Activated T-cell treated with anti-CD3 and anti-CD28 coated beads, Interleukin-2, amount 50 U/mL, for 72 hours (primary cell): ENCODE measurements at places on chromosomes 12 and 14. TPM values are rescaled to one million over a fixed set of nuclear protein-coding genes. Genes with fewer than 3 reads are reported as not detected.
A peak's percentile ranks its signal among the peaks of the same experiment; 100 is the strongest.

- peak overlapping the region; percentile 96 for H3K4me3 ChIP-seq
- peaks cover 44% of the 10 kb centered on the region for H3K4me1 ChIP-seq
These were observed 1.1 kb downstream of the ARHGAP5 start for GRCh38 chr14:32078023-32078857.

DNA sequence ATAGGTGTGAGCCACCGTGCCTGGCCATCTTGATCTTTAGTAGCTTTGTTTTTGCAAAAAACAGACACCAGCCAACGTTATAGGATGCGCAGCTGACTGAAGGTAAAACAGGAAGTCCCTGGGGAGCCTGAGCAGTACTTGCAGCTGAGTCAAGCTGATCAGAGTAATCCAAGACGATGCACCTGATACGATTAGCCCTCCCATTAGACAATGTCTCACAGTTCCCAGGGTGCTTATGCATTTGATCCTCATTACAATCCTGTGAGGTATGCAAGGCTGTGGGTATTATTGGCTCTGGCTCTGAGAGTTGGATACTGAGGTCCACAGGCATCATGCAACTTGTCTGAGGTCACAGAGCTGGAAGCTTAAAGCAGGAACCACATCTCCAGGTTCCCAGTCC lies 8.1 kb downstream of the KRT18 start:
- no peak for DNase-seq
- no peaks in the 10 kb centered on the region for H3K27me3 ChIP-seq
- no peaks in the 10 kb centered on the region for H3K4me1 ChIP-seq

DNA sequence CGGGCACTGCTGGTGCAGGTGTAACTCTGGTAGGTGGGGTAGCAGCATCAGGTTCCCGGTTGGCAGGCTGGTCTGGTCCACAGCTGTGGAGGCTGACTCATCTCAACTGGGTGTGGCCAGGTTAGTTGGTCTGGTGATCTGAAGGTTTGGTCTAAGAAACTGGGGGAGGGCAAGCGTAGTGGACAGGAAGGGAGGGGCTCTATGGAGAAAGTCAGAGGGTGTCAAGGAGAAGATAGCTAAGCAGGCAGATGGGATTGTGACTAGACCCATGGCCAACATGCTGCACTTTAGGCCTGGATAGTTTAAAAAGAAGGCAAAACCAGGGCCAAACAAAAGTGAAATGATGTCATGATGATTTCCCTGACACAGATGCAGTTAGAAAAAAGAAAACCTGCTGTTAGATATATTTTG lies 7.9 kb downstream of the TRIM9 start:
- no peak for DNase-seq
- no peak overlapping the region for H3K4me3 ChIP-seq
- H3K27me3 ChIP-seq = no peaks in the 10 kb centered on the region
- no peak overlapping the region for H3K27ac ChIP-seq

- H3K4me1 ChIP-seq = peaks cover 6% of the 10 kb centered on the region
- peak overlapping the region; percentile 67 for H3K4me3 ChIP-seq
- peak; percentile 58 for DNase-seq
These were observed 741 bp upstream of the CRIP2 start for GRCh38 chr14:105473677-105474482.

- peaks cover 6% of the 10 kb centered on the region for H3K27me3 ChIP-seq
- no peak for DNase-seq
- no peak overlapping the region for H3K27ac ChIP-seq
These were observed 30.3 kb upstream of the STRAP start for GRCh38 chr12:15851919-15852318.

DNA sequence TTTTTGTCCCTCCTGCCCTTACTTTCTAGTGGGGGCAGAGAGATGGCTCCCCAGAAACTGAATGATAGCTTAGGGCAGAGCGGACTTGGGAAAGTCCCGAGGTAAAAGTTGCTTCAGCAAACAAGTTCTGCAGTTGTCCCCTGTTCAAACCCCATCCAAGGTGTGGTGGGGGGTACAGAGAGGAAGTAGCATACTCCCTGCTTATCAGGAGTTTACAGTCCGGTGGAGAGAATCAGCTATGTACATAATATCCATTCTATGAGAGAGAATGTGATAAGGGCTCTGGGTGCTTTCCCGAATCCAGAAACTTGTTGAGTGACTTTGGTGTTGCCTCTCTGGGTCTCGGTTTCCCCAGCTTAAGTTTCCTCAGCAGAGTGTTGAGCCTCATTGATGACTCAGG lies 40.4 kb upstream of the VRK1 start:
- H3K27me3 ChIP-seq = peaks cover 31% of the 10 kb centered on the region
- DNase-seq = no peak
- no peaks in the 10 kb centered on the region for H3K36me3 ChIP-seq
- no peaks in the 10 kb centered on the region for H3K4me1 ChIP-seq

- no peak overlapping the region for H3K4me3 ChIP-seq
- H3K36me3 ChIP-seq = no peaks in the 10 kb centered on the region
- no peak for DNase-seq
- no peak overlapping the region for H3K27ac ChIP-seq
- H3K27me3 ChIP-seq = peaks cover 7% of the 10 kb centered on the region
These were observed 91.9 kb downstream of the DICER1 start for GRCh38 chr14:95065411-95065810.

GRCh38 chr12:13471471-13471870 lies 274.9 kb downstream of the EMP1 start:
- DNase-seq = no peak
- H3K36me3 ChIP-seq = no peaks in the 10 kb centered on the region
- H3K4me1 ChIP-seq = peaks cover 9% of the 10 kb centered on the region
- peaks cover 37% of the 10 kb centered on the region for H3K27me3 ChIP-seq

- H3K4me1 ChIP-seq = no peaks in the 10 kb centered on the region
- H3K4me3 ChIP-seq = no peak overlapping the region
- DNase-seq = no peak
- H3K36me3 ChIP-seq = no peaks in the 10 kb centered on the region
- no peak overlapping the region for H3K27ac ChIP-seq
These were observed 272.4 kb downstream of the NELL2 start for GRCh38 chr12:44603701-44604100.

DNA sequence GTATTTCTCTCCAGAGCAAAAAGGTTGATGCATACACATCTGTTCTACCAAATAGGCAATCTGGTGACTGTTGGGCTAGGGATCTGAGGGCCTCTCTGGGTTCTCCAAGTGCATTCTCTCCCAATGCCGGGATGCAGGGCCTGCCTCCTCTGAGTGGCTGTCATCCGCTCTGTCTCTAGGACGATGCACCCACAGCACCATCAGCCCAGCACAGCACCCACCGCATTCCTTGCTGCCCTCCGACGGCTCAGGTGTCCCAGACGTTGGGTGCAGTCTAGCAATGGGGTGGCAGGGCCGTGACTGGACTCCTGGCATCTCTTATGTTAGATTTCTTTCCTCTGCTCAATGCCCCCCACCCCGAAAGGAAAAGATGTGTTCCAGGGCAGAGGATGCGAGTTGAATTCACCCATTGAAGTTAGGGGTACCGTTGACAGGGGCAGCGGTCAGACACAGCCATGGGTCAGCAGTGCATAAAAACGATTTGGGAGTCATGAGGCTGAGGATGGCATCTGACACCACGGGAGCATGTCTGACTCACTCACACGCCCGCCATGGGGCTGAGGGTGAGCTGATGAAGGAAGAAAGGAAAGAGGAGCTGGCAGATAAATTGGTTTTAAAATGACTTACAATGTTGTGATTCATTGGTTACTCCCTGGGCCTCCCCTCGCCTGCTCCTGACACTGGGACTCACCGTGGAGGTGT lies 93.2 kb upstream of the C14orf180 start:
- H3K4me1 ChIP-seq = no peaks in the 10 kb centered on the region
- no peak for DNase-seq
- no peaks in the 10 kb centered on the region for H3K36me3 ChIP-seq
- H3K4me3 ChIP-seq = no peak overlapping the region
- no peak overlapping the region for H3K27ac ChIP-seq

DNA sequence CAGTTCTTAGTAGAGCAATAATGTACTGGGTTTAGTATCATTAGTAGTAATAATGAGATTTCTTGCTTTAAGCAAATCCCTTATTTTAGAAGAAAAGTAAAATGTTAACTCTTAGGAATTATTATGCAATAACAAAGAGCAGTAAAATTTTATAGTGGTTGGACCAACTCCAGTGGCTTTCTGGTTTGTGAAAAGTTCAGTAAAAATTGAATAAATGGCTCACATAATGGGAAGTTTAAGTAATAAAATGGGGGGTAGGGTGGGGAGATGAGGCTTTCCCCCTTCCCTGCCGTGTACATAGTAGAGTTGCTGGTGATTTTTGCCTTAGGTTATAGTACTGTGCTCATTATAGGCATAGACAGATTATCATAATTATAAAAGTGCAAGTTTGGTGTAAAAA lies 250.5 kb upstream of the ATP2B1 start:
- H3K4me1 ChIP-seq = peaks cover 20% of the 10 kb centered on the region
- no peak overlapping the region for H3K4me3 ChIP-seq
- H3K27me3 ChIP-seq = no peaks in the 10 kb centered on the region
- H3K27ac ChIP-seq = no peak overlapping the region

DNA sequence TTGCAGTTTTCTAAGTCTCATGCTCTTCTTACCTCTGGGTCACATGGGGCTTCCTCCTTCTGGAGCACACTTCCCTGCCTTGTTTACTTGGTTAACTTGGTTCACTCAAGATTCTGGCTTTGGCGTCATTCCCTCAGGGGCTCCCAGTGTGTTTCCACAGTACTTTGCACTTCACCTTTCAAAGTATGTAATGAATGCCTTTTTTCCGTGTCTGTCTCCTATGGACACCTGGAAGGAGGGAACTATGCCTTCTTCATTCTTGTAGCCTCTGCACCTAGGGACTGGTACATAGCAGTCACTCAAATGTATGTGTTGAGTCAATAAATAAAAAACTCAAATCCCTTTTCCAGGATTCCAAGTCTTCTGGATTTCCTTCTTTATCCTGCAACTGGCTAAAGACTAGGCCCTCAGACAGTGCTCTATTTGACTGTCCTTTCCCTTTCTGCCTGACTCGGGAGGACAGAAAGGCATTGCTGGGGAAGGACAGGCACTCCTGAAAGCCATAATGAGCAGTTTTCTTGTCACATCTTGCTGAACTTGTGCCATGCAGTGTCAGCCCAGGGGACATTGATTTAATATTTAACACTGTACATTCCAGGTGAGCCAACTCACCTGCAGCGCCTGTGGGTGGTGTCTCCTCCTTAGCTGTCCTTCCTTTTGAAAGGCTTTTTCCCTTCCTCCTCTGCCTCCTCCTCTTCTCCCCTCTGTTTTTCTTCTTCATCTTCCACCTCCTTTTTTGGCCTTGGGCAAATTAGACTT lies 12.8 kb downstream of the MYRFL start:
- peaks cover 12% of the 10 kb centered on the region for H3K27me3 ChIP-seq
- no peak for DNase-seq
- no peak overlapping the region for H3K27ac ChIP-seq
- H3K36me3 ChIP-seq = no peaks in the 10 kb centered on the region

DNA sequence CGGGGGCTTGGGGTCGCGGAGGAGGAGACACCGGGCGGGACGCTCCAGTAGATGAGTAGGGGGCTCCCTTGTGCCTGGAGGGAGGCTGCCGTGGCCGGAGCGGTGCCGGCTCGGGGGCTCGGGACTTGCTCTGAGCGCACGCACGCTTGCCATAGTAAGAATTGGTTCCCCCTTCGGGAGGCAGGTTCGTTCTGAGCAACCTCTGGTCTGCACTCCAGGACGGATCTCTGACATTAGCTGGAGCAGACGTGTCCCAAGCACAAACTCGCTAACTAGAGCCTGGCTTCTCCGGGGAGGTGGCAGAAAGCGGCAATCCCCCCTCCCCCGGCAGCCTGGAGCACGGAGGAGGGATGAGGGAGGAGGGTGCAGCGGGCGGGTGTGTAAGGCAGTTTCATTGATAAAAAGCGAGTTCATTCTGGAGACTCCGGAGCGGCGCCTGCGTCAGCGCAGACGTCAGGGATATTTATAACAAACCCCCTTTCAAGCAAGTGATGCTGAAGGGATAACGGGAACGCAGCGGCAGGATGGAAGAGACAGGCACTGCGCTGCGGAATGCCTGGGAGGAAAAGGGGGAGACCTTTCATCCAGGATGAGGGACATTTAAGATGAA lies 630 bp downstream of the FOS start:
- H3K27me3 ChIP-seq = peaks cover 40% of the 10 kb centered on the region
- peak overlapping the region; percentile 93 for H3K4me3 ChIP-seq
- peak; percentile 43 for DNase-seq
- H3K27ac ChIP-seq = peak overlapping the region; percentile 97

GRCh38 chr14:98187281-98187680 lies 1084.7 kb downstream of the BCL11B start:
- H3K27me3 ChIP-seq = no peaks in the 10 kb centered on the region
- no peak for DNase-seq
- peaks cover 4% of the 10 kb centered on the region for H3K36me3 ChIP-seq
- peaks cover 100% of the 10 kb centered on the region for H3K4me1 ChIP-seq
- H3K27ac ChIP-seq = peak overlapping the region; percentile 98
- peak overlapping the region; percentile 74 for H3K4me3 ChIP-seq

DNA sequence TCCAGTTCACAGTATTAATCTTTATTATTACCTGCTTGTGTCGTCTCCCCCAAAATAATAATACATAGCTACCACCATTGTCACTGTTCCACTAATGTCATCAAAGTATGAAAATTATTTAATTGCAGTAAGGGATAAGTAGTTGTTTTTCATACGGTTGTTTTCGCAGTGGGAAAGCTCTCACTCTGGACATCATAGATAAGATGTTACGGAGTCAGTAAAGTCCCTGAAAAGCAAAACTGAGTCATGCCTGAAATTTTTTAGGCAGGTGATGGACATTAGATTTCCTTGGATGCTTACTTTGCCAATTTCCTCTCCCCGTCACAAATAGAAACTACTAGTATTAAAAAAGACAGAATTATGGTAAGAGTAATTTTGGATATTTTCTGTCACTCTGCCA lies 13.2 kb downstream of the PNP start:
- no peak overlapping the region for H3K4me3 ChIP-seq
- H3K27me3 ChIP-seq = no peaks in the 10 kb centered on the region
- DNase-seq = no peak
- H3K36me3 ChIP-seq = peaks cover 4% of the 10 kb centered on the region
- peaks cover 23% of the 10 kb centered on the region for H3K4me1 ChIP-seq

GRCh38 chr12:110104188-110105094 lies 19.7 kb upstream of the IFT81 start:
- H3K27me3 ChIP-seq = peaks cover 9% of the 10 kb centered on the region
- no peak for DNase-seq
- H3K4me1 ChIP-seq = peaks cover 10% of the 10 kb centered on the region
- no peak overlapping the region for H3K4me3 ChIP-seq

DNA sequence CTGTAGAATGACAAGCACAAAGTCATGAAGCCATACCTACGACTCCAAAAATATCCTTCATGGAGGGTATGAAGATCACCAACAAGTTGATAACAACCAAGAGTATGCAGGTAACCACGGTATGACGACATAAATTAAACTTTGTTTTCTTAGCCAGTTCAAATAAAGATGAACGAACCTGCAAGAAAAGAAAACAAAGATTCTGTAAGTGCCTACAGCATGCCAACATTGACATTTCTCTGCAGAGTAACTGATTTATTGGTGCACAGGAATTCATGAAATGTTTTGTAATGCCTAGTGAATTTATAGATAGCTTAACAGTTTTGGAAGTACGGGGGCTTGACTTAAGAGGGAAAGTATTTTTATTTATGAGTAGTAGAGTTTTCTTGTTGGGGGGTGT lies 71.0 kb downstream of the SLC38A1 start:
- no peak overlapping the region for H3K4me3 ChIP-seq
- DNase-seq = no peak
- H3K4me1 ChIP-seq = peaks cover 15% of the 10 kb centered on the region

RDH16 gene
- total RNA-seq = 1.5 TPM

NAB2 gene
- total RNA-seq = 30.7 TPM

SLC22A17 gene
- 6.3 TPM for total RNA-seq

L2HGDH gene
- total RNA-seq = 18.2 TPM

ADAM20 gene
- total RNA-seq = 1.2 TPM

OTOGL gene
- total RNA-seq = not detected

CNTN1 gene
- total RNA-seq = not detected

CPNE8 gene
- total RNA-seq = 3.5 TPM

SLC39A9 gene
- total RNA-seq = 85.8 TPM

SYNDIG1L gene
- total RNA-seq = not detected

ITFG2 gene
- total RNA-seq = 19.2 TPM

PROX2 gene
- 0.29 TPM for total RNA-seq

RPL41 gene
- 5,172 TPM for total RNA-seq

KRT85 gene
- not detected for total RNA-seq

PPP4R4 gene
- total RNA-seq = 9.5 TPM
